ENCODE measurements at places on chromosomes 12 and 14.

GRCh38 chr14:77543637-77544334 is 45.2 kb upstream of the ISM2 start:
- no peak for DNase-seq

DNA sequence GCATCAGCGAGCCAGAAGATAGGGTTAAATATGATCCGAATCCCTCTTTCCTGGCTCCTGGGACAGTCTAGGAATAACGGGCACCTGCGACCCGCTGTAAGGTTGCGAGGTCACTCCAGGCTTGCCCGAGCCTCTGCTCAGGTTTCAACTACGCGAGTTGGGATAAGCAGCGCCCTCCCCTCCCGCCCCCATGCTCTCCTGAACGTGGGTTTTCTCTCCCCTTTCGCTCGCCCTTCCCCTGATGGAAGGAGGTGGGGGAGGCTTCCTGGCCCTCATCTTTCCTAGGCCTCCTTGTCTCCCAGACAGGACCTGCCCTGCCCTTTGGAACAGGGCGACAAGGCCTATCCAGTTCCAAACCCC is 753 bp upstream of the ATP5MC2 start:
- DNase-seq, result peak; percentile 77

DNA sequence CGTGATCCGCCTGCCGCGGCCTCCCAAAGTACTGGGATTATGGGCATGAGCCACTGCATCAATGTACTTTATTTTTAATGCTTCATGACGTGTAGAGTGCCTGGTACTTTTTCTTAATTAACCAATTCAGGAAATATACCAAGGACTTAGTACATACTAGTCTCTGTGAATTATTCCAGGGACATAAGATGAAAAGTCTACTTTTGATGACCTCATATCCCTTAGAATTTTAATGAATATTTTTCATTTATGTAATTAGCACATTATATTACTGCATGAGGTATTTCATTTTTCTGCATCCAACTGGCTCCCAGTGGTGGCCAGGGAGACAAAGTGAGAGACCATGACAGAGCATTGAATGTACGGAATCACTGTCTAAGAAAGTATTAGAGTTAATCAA is 577.7 kb upstream of the NOVA1 start:
- DNase-seq, result no peak

DNA sequence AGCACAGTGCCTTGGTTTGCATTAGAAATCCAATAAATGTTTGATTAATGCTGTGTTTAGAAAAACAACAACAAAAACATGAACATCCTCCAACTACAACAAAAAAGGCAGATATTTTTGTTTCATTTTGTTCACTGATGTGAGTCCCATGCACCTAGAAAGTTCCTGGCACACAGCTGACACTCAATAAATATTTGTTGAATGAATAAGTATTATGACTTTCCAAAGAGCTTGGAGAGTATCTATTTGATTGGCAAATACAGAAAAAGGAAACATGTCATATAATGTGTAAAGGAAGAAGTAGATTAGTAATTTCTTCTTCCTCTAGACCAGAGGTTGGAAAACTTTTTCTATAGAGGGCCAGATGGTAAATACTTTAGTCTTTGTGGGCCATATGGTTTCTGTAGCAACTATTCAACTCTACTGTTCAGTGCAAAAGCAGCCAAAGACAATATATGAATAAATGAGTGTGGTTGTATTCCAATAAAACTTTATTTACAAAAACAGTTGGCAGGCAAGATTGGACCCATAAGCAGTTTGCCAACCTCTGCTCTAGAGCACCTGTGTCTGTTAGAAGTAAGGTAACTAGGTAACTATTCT is 312.3 kb upstream of the DIO2 start:
- DNase-seq, result no peak

DNA sequence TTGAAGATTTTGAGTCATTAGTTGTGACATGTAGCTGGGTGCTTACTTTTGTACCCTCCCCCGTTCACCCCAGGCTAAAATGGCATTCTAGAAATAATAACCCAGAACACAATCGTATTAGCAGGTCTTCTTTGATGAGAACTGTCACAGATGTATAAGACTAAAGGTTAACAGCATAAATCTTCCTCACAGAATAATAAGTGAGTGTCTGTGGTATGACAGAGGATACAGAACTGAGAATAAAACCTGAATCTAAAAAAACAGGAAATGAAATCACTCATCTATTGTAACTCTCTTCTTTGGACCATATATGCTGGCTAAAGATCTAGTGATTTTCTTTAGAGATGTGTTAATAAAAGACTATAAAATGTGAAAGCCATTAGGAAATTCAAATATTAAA is 746.6 kb downstream of the LRFN5 start:
- no peak for DNase-seq

DNA sequence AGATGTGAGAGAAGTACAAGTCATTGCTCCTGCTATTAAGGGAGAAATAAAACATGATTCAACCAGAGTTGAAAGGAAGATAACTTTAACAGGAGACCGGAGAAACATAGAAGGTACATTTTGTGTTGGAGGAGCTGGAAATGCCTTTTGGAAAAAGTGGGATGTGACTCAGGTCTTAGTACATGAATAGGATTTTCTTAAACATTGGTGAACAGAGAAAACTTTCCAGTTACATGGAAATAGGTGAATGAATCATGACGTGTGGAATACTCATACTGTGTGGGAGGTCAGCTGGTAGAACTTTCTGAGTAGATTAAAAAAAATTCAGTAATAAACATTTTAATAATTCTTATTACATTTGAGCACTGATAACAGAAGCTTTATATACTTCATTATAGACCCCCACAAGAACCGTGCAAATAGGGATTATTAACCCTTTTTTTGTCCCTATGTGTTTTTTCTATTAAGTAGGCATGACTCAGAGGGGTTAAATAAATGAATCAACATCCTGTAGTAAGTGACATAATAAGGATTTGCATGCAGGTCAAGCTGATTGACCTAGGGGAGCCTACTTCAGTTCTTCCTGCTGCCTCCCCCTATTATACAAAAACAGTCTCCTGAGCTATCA is 710.5 kb downstream of the NOVA1 start:
- DNase-seq, result no peak

GRCh38 chr14:55301437-55302121 is 30.4 kb downstream of the FBXO34 start:
- no peak for DNase-seq

GRCh38 chr12:19034937-19035336 is 94.6 kb upstream of the PLEKHA5 start:
- DNase-seq, result no peak

GRCh38 chr14:104886690-104887622 is 21.9 kb downstream of the CEP170B start:
- no peak for DNase-seq

GRCh38 chr12:30989754-30990153 is 63.2 kb downstream of the TSPAN11 start:
- peak; percentile 71 for DNase-seq

DNA sequence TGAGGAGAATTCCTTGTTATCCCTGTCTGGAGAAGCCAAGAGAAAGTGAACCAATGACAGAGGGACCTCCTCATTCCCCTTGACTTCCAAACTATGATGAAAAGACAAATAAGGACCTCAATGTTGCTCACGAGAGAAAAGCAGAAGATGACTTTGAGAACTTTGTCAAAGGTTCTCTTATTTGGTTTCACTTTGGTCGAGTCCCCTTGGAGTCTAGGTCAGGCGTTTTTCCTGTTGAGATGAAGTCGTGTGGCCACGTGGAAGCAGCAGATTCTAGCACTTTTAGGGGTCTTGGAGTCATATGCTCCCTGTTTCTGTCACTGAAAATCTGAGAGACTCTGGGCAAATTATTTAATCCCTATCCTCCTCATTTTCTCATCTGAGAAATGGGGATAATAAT is 33.8 kb upstream of the COL2A1 start:
- DNase-seq, result no peak

DNA sequence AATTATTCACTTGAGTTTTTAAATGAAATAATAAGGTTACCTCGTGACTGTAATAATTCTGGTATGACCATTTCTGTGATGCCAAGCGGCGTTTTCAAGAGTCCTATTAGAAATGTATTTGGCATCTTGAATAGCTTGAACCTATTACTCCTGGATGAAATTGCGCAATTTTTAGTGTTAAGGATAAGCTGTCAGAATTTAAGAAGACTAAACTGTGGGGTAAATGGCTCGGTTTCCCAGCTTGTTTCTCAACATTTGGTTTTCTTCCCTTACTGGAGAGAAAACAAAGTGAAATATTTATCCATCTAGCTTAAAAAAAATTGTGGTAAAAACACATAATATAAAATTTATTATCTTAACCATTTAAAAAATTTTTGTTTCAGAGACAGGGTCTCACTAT is 26.8 kb downstream of the PCNX1 start:
- no peak for DNase-seq

DNA sequence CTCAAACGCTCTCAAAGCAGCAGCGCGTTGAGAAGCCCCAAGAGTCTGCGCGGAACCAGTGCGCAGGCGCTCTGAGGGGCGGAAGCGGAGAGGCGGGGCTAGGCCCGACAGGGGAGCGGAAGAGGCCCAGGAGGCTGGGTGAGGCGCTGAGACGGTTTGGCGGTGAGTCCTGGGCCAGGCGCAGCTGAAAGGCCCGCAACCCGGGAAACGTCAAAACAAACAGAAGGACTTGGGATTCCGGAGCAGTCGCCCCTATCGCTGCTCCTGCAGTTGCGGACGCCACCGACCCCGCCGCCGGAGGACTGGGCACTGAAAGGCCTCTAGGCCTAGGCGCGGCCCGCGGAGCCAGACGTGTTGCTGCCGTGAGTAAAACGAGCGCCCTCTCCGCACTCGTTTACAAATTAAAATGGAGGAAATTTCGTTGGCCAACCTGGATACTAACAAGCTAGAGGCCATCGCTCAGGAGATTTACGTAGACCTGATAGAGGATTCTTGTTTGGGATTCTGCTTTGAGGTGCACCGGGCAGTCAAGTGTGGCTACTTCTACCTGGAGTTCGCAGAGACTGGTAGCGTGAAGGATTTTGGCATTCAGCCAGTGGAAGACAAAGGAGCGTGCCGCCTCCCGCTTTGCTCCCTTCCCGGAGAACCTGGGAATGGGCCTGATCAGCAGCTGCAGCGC is at the start of gene ATXN7L3B:
TSS of gene ATXN7L3B (plus strand) at position 129 of the 679 bp plus-strand sequence. CDS start at position 407, 278 bp downstream.
- DNase-seq, result peak; percentile 97

- no peak for DNase-seq
Measured at GRCh38 chr14:99357916-99358390, 86.0 kb upstream of the BCL11B start.

DNA sequence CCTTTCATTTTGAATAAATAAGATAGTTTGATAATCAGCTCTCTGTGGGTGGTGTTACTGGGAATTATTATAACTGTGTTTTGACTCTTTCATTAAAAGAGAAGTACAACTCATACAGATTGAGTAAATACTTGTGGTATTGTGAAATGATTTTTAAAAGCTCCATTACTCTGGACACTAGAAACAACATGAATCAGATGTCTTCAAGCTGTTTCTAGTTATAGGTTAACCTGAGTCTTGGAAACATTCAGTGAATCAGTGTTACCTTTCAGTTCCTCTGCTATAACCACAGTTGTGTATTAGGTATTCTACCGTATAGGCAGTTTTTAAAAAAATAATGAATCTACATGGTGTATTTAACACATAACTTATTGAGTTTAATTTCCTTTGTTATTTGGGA is 128.4 kb upstream of the SSTR1 start:
- no peak for DNase-seq

GRCh38 chr12:67364228-67364627 is 95.1 kb downstream of the CAND1 start:
- DNase-seq, result peak; percentile 65

DNA sequence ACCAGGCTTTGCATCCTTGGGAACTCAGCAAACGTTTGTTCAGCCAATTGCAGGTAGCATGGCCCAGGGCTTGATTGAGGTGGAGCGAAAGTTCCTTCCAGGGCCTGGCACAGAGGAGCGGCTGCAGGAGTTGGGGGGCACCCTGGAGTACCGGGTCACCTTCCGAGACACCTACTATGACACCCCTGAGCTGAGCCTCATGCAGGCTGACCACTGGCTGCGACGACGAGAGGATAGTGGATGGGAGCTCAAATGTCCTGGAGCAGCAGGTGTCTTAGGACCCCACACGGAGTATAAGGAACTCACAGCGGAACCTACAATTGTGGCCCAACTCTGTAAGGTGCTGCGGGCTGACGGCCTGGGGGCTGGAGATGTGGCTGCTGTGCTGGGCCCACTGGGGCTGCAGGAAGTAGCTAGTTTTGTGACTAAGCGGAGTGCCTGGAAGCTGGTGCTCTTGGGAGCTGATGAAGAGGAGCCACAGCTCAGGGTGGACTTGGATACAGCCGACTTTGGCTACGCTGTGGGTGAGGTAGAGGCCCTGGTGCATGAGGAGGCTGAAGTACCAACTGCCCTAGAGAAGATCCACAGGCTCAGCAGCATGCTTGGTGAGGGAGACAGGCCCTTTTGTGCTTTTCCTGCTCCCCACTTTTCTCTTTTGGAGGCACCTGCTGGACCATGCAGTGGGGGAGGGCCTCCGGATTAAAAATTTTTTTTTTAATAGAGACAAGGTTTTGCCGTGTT is 799 bp downstream of the THTPA start:
- DNase-seq, result no peak

DNA sequence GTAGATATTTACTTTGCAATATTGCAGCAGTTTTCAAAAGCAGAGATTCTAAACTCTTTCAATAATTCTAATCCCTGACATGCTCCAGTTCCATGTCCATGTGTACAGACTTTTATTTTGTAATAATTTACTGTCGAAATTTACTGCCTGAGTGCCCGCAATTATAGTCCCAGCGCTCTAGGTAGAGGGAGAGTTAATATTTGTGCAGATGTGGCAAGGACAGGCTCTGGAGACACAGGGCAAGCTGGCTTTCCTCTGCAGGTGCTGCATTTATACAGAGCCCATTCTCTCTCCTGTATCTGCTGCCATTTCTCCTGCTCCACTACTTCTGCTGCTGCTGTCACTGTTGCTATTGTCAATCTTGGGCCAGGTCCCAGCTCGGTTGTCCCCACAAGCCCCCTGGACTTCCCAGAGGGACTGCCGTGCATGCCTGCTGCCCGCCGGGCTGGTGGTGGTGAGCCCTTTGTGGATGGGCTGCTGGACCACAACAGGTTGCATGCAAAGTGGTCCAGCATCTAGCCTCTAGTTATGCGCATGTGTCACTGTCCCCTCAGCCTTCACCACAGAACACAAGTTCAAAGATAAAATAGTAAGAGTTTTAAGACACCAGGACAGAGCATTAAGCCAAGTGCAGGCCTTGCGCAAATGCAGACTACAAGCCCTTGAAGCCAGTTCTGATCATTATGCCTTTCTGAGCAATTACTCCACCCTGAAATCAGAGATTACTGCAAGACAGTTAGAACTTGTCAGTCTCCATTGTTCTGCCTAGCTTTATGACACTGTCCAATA is 40.8 kb upstream of the CSRP2 start:
- no peak for DNase-seq

- no peak for DNase-seq
Measured at GRCh38 chr12:11891754-11892386, 178.9 kb upstream of the BCL2L14 start.

GRCh38 chr14:25121337-25122129 is 71.6 kb upstream of the STXBP6 start:
- peak; percentile 3 for DNase-seq

GRCh38 chr12:93244514-93245077 is 133.1 kb upstream of the NUDT4 start:
- DNase-seq, result no peak

All from ELF-1 (cell line).